ENCODE measurements at places on chromosomes 7 and 10.

DNA sequence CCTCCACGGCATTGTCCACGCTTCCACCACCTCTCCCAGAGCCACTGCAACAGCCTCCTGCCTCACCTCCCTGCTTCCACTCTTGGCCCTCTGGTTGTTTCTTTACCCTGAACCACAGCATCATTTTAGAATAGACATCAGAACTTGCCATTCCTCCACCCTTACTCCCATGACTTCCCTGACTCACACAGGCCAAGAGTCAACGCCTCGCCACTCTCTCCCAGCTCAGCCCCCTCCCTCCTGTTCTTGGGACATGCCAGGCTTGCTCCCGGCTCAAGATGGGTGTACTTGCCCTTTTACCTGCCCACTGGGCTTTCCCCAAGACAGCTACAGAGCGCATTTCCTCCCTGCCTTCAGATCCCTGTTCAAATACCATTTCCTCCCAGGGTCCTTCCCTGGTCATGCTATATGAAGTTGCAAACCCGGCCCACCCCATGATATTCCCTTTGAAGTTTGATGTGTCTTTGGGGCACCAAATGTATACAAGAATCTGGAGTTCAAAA is 429.1 kb downstream of the RPS24 start:
- DNase-seq, result no peak

GRCh38 chr10:3668276-3668965 is 116.6 kb downstream of the KLF6 start:
- no peak for DNase-seq

GRCh38 chr7:112566442-112567324 is 85.9 kb downstream of the LSMEM1 start:
- no peak for DNase-seq

GRCh38 chr7:108094933-108095710 is 35.0 kb downstream of the LAMB4 start:
- DNase-seq, result no peak

- no peak for DNase-seq
Measured at GRCh38 chr7:99791667-99792369, 7.8 kb upstream of the CYP3A4 start.

DNA sequence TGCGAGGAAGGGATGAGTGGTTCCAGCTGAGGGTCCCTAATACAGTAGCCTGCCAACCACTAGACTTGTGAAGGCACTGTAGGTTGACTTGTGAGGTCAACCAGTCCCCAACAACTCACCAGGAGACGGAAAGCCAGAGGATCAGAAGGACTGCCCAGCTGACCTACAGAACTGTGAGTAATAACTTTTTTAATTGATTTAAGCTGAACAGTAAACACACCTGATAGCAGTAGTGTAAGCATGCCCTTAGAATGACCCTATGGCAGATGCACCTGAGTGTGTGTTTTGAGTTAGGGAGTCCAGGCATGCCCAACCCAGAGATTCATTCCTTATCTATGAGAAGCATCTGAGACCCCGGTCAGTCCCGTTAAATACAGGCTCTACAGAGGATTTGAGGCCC is 14.1 kb downstream of the PRLHR start:
- DNase-seq, result no peak

DNA sequence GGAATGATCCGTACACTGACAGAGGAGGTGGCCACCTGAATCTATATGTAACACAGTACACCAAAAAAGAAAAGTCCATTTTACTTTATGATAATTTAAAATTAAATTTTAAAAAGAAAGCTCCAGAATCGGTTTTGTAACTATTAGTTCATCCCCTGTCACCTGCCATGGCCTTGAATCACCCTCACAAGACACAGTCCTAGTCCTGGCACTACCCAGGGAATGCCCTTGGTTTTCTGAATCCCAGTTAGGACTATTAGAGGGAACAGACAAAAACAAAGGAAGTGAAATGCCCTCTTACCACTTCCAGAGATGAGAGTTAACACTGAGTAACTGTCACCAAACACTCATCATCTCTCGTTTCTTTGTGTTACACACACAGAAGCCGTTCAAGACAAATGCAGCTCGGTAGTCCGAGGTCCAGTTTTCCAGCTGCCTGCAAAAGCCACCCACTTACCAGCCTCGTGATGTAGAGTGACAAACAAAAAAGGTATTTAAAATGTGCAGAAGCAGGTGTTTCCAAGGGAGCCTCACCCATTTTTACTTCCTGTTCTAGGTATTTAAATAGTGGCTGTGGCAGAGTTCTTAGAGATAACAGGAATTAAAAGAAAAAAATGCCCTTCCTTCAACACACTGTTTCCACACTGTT is 6.1 kb downstream of the PTPRN2 start:
- no peak for DNase-seq

DNA sequence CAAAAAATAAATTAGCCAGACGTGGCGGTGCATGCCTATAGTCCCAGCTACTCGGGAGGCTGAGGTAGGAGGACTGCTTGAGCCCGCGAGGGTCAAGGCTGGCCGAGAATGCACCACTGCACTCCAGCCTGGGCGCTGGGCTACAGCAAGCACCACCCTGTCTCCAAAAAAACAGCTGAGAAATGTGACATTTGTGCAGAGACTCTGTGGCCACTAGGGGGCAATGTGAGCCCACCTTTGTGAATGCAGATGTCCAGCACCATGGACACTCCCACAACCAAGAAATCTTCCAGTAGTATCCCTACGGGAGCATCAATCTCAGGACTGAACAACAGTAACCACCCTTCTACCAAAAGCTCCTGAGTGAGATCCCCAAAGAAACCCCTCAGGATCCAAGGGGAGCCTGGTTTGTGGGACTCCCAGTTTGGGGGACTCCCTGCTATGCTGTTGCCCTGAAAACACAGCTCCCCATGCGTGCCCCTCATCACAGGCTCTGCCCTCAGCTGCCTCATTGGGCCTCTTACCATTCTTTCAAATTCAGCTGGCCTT is 6.2 kb upstream of the AHCYL2 start:
- peak; percentile 54 for DNase-seq

DNA sequence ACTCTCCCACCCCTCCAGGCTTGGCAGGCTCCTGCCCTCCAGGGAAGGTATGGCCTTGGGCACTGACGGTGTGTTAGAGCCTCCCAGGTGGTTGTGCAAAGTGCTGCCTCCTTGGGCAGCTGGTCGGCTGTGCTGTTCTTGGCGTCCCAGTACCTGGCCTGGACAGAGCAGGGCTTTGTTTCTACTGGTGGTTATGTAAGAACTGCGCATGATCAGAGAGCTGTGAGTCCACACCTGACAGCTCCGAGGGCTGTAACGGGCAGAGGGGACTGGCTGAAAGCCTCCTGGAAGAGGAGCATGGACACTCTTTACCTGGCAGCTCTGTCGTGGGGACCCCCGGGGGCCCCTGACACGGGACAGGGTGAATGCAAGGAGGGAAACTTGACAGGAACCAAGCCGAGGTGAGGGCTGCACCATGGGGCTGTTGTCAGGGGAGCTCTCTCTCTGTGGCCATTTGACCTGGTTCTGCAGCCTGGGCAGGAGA is 3.1 kb upstream of the SFRP5 start:
- DNase-seq, result no peak

- DNase-seq, result no peak
Measured at GRCh38 chr10:62130948-62131347, 137.7 kb downstream of the RTKN2 start.

DNA sequence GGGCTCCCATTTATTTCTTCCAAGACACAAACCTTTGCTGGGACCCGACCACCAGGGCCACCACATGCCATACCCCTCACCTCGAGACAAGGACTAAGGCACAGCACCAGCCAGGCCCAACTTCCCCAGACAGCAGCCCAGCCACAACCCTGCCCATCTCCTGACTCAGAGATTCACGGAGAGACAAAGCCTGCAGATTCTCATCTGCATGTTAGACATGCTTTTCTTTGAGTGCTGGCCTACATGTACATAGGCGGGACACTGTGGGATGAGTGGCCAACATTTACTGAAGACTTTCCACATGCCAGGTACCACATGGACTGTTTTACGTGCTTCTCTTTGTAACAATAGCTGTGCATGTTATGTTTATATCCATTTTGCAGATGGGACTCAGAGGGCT is 221.3 kb upstream of the ZMIZ1 start:
- no peak for DNase-seq

DNA sequence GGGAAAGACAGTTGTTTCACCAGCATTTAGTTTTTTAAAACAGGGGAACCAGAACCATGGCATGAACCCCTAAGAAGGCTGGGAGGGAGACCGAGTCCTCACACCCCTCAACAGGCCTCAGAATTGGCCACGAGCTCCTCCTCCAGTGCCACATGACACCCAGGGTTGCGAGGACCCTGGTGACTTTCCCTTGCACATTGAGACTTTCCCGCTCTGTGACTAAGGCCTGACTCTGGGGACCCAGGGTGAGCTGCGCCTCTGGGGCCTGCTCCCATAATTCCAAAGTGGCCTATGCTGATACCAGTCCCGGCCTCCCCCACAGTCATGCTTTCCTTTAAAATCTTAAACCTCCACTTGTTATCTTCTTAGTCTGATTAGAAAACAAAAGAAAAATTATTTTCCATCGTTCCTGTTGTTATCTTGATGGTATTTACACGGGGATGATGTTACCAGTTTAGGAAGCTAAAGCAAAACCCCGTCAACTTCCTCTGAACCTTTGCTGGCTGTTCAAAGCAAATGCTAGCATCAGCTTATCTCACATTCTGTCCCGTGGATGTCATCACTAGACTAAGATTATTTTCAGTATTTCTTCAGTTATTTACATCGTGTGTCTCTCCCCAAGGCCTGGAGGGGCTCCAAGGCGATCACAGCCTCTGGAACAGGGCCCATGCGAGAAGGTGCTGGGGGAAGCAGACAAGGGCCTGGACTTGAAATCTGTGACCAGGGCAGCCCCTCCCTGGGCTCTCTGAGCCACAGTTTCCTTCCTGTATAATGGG is 42.1 kb downstream of the FAM53B start:
- peak; percentile 42 for DNase-seq

DNA sequence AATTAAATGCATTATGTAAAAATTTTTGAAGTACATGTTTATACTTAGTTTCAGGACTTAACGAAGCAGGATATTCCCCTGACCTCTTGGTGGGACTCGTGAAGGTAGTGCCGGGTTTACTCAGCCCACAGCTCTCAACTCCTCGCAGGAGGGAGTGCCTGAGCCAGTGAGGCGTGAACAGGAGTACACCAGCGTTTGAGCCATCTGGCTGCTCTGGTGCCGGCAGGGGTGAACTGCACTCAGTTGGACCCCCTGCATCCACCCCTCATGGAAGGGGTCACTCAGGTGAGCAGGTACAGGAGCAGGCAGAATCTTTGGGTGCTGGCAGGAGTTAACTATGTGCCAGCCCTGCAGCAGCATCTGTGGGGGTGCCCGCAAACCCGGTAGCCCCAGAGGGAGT is 625.1 kb upstream of the PCDH15 start:
- no peak for DNase-seq

GRCh38 chr10:28533571-28534304 is 820 bp downstream of the WAC start:
- peak; percentile 60 for DNase-seq

DNA sequence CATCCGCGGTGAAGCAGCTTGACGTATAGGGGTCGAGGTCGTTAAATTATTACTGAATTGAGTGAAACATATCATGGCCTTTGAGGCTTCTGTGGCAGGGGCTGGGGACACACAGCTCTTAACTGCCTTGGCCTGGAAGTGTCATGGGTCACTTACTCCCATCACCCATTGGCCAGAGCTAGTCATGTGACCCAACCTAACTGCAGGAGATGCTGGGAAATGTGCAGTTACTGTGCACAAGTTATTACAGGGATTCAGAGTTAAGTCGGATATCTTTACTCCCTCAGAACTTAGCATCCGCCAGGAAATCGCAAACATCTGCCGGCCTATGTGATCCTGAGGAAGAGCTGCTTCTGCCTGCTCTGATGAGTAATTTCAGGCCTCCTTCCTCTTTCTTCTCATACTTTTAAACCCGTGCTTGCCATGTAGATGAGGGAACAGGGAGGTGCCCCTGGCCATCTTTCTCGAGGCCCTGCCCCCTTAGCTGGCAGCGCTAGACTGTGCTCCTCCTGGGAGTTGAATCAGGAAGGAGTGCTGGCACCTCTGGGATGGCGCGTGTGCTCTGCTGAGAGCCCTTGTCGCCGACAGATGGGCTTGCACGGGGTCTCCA is 203.6 kb downstream of the TCF7L2 start:
- DNase-seq, result no peak

GRCh38 chr10:75137533-75138438 is 26.3 kb downstream of the SAMD8 start:
- no peak for DNase-seq

DNA sequence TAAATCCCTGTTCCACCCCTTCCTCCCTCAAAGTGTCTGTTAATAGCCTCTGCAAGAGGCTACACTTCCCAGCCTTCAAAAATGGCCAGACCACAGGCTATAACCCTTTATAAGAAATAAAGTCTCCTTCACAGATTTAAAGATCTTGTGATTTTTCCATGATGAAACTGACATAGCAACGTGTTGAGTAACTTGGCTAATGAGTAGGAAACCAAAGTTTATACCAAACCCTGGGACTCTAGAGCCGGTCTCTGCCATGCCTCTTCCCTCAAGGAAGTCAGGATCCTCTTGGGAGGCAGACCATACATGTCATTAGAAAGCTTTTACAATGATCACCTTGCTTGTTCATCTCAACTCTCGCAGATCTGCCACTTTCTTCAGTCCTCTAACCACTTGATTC is 44.4 kb downstream of the GRM8 start:
- DNase-seq, result no peak

- no peak for DNase-seq
Measured at GRCh38 chr7:143375298-143376034, 5.7 kb upstream of the ZYX start.

- DNase-seq, result no peak
Measured at GRCh38 chr10:126955934-126956711, 50.9 kb downstream of the DOCK1 start.

GRCh38 chr10:90856964-90857634 is 740 bp downstream of the HTR7 start:
- DNase-seq, result no peak

DNA sequence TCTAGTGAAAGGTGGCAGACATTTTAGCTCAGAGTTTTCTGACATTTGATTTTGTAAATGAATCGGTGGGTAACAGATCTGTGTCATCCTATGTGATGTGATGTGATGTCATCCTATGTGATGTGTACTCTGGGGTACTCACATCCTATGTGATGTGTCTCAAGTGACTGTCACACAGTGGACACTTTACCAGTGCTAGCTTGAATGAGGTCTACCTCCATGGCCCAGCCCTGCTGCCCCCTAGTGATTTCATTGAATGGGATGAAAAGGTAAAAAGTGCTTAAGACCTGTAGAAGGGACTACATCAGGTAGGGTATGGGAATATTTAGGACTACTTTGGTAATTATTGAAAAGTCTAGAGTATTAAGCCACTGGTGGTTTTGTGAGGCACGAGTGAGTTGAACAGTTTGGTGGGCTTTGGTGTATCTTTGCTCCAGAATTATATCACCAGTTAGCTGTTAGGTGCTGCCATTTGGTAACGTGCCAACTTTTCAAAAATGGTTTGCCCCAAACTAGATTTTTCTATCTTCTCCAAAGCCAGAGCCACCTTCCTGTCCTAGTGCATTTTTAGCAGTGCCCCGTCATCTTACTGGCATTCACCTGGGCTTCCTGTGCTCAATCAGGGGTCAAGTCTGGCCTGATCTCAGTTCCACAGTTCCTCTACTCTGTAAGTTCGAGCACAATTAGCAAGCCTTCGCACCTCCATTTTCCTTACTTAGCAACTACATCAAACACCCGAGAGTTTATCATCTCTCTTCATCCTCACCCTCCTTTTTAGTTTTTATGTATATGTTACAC is 9.7 kb downstream of the EIF4H start:
- DNase-seq, result no peak

Measured in stimulated activated CD4-positive, alpha-beta T cell treated with anti-CD3 and anti-CD28 coated beads, Interleukin-12 subunit alpha, Interleukin-12 subunit beta, amount 100 ng/mL, for 24 hours (primary cell).